Neural crest cell (in vitro differentiated cells): ENCODE measurements at places on chromosomes 5 and 9. TPM values are rescaled to one million over a fixed set of nuclear protein-coding genes. Genes with fewer than 3 reads are reported as not detected.

GRCh38 chr5:138686668-138687067 is 66.6 kb upstream of the CTNNA1 start:
- H3K4me3 ChIP-seq: no peak overlapping the region
- H3K36me3 ChIP-seq: no peaks in the 10 kb centered on the region
- no peak overlapping the region for H3K27ac ChIP-seq
- H3K27me3 ChIP-seq: peaks cover 7% of the 10 kb centered on the region
- no peak for DNase-seq

DNA sequence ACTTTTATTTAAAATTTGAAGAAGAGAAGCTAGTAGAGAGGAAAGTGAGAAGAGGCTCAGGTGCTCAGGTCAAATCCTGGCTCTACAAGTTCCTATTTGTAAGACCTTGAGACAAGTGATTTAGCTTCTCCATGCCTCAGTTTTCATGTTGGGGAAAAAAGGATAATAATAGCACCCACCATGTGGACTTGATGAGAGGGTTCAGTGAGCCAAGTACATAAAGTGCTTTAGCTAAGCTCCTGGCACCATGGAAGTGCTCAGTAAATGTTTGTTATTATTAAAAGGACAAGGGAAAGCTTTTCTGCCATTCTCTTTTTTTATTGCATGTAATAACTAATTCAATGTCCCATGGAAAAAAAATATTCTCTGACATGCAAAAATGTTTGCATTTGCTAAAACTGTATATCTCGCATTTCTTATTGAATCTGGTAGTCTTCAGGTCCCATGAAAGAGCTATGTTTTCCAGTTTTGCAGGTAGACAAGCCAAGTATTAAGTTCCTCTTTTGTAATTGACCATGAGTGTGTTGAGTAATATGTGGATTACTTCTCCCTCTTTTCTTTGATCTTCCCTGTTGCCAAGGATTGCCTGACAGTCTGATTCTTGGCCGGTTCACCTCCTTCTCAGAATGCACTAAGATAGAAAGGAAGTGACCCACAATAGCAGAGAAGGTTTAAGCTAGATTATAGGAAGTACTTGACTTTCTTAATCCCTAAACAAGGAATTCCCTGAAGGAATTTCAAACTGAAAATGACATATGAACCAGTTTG is 45.6 kb upstream of the TRIM32 start:
- no peak overlapping the region for H3K4me3 ChIP-seq
- DNase-seq: no peak
- no peaks in the 10 kb centered on the region for H3K36me3 ChIP-seq
- H3K27ac ChIP-seq: no peak overlapping the region
- no peaks in the 10 kb centered on the region for H3K4me1 ChIP-seq

GRCh38 chr5:178640331-178641045 is 13.6 kb upstream of the CLK4 start:
- H3K4me1 ChIP-seq: peaks cover 4% of the 10 kb centered on the region
- H3K27ac ChIP-seq: no peak overlapping the region
- H3K36me3 ChIP-seq: no peaks in the 10 kb centered on the region
- no peak overlapping the region for H3K4me3 ChIP-seq

DNA sequence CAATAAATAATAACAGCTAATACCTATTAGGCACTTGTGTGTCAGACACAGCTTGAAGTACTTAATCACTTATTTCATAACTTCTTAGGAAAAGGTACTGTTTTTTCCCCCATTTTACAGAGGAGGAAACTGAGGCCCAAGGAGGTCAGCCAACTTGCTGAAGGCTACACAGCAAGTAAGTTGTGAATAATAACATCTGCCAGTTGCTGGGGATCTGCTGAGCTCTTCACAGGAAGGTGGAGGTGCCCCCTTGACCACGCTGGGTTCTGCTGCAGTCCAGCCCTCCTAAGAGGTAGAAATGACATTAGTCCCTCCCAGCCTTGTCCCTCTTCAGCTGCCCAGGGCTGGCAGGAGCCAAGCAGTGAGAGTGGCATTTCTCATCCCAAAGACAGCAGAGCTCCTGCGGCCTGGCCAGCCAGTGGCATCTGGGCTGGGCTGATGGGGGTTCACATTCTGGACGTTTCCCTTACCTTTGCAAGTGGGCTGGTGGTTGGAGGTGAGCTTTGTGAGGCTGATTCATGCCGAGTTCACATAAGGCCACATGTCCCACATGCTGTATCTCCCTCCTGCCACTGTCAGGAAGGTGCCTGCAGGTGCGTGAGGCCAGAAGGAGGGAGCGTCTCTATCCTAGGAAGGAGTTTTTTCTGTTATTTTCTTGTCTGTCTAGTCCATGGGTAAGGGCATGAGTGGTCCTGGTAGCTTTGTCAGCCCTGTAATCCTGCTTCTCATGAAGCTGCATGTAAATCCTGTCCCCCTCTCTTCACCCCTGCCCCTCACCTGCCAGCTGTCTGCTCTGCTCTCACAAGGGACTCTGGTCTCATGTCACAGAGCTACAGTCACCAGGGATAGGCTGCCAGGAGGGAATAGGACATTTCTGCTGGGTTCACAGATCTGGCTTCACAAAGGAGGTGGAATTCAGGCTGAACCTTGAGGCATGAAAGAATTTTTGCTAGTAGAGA is 171.7 kb downstream of the MACROH2A1 start:
- H3K27ac ChIP-seq: peak overlapping the region; percentile 57
- peaks cover 4% of the 10 kb centered on the region for H3K4me1 ChIP-seq
- H3K36me3 ChIP-seq: no peaks in the 10 kb centered on the region
- no peak overlapping the region for H3K4me3 ChIP-seq
- H3K27me3 ChIP-seq: peaks cover 12% of the 10 kb centered on the region
- DNase-seq: no peak

DNA sequence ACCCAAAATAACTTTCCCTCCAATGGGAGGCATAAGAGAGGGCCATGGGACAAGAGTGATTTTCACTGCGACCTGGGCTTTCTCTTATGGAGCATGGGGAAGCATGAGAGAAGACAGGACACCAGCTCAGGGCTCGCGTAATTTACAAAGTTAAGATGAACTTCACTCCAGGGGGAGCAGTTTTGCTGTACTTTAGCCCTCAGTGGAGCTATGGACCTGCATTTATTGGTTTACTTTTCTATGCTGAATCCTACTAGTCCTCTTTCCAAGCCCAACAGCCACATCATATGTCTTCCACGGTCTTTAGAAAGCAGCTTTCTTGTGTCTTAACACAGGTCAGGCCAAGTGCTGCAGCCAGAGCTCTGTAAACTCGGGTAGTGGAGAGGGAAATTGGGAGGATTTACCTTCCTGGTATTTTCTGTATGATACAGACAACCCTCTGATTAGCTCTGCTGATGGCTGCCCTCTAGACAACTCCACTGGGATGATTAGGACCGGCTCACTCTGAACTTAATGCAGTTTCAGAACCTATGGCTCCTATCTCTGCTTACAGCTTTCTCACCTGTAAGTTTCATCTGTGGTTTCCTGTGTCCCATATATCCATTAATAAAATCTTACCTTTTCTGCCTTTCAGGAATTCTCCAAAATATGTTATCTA is 581.0 kb upstream of the RORB start:
- H3K4me1 ChIP-seq: no peaks in the 10 kb centered on the region
- H3K36me3 ChIP-seq: no peaks in the 10 kb centered on the region
- H3K27ac ChIP-seq: no peak overlapping the region
- H3K4me3 ChIP-seq: no peak overlapping the region

DNA sequence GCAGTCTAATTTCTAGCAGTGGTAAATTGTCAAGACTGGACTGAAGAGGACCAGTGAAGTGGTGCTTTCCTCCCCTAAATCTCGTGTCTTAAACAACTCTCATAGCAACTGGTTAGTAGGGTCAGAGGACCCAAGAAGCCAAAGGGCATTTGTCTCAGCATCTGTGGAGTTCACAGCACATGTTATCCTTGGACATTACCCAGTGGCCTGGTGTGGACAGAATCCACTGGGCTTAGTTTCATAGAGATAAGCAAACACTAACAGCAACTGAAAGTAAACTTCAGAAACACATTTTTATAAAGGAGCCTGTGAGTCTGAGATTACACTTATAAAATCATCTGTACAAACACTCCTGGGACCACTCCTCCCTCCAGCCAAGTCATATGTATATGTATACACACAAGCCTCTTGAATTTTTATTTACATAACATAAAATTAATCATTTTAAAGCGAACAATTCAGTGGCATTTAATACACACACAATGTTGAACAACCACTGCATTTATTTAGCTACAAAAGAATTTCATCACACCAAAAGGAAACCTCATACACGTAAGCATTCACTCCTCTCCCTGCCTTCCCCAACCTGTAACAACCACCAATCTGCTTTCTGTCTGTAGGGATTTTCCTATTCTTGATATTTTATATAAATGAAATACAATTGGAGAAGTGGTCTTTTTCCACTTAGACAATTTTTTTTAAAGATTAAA is 457.8 kb downstream of the RASEF start:
- H3K4me3 ChIP-seq: no peak overlapping the region
- peaks cover 1% of the 10 kb centered on the region for H3K27me3 ChIP-seq
- peaks cover 6% of the 10 kb centered on the region for H3K4me1 ChIP-seq
- DNase-seq: no peak

Gene ERP44
- total RNA-seq: 13.3 and 13.6 TPM in 2 replicates

Gene PPIC
- total RNA-seq: 0.93 and 1.7 TPM in 2 replicates

DNA sequence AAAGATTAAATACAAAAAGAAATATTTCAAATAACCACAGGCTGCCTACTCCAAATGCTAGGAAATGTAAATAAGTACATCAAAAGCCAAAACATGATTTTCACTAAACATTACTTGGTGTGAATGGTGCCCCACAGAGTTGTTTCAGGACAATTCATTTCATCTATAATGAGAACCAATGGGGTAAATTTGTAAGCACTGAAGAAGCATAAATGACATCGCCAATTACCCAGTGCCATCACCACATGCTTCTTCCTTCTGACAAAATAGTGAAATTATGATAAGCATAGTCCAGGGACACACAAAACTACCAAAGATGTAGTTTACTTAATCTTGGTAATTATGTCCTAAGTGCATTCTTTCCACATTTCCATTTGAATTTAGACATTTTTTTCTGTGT is 510.4 kb upstream of the TYRP1 start:
- no peaks in the 10 kb centered on the region for H3K4me1 ChIP-seq
- no peak overlapping the region for H3K4me3 ChIP-seq
- H3K27me3 ChIP-seq: no peaks in the 10 kb centered on the region
- H3K36me3 ChIP-seq: no peaks in the 10 kb centered on the region

Gene DNM1
- 84.0 and 87.2 TPM in 2 replicates for total RNA-seq

Gene GAPT
- not detected in 2 replicates for total RNA-seq

GRCh38 chr5:158017469-158017868 is 158.5 kb upstream of the CLINT1 start:
- DNase-seq: no peak
- no peak overlapping the region for H3K4me3 ChIP-seq
- H3K4me1 ChIP-seq: peaks cover 11% of the 10 kb centered on the region
- H3K36me3 ChIP-seq: no peaks in the 10 kb centered on the region

DNA sequence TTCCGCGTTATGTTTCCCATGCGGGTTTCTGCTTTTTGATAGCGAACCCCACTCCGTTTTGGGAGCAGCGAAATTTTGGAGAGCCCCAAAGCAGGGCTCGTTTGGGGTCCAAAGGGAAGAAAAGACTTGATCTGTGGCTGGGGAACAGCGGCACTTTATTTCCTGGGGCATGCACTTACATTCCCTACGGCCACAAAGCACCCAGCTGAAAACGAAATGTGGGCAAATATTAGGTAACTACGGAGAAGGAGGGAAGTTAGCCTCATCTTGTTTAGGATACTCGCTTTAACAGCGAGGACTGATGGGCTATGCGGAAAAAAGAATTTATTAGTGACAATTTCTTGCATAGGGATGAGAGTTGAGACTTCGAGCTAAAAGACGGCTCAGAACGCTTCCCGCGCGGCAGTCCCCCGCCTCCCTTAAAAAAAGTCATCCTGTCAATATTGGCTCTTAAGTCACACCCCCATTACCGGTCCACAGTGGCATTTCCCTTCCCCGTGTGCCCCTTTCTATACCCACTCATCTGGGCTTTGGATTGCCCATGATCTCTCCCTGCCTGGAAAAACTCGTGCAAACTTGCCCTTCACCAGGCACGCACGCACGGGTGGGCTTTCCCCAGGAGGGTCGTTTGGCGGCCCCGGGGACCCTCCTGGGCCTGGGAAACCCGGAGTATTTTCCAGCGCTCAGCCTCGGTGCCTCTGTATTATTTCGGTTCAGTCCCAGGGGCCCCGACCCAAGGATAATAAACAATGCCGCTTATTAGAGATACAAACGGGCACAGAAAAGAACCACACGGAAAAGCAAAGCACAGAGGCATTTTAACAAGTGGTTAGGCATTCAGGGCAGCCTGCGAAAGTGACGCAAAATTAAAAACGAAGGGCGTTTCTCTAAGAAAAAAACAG is 35.8 kb upstream of the NFIB start:
- H3K27me3 ChIP-seq: peaks cover 5% of the 10 kb centered on the region
- DNase-seq: peak; percentile 13
- H3K36me3 ChIP-seq: no peaks in the 10 kb centered on the region
- H3K4me1 ChIP-seq: peaks cover 64% of the 10 kb centered on the region

- DNase-seq: no peak
- H3K4me1 ChIP-seq: no peaks in the 10 kb centered on the region
- H3K27me3 ChIP-seq: peaks cover 4% of the 10 kb centered on the region
- no peak overlapping the region for H3K4me3 ChIP-seq
- H3K36me3 ChIP-seq: peaks cover 14% of the 10 kb centered on the region
These were observed 30.9 kb downstream of the NR4A3 start for GRCh38 chr9:99852617-99853016.

GRCh38 chr9:97445119-97445701 is 33.3 kb downstream of the TDRD7 start:
- peaks cover under 1% of the 10 kb centered on the region for H3K4me1 ChIP-seq
- DNase-seq: no peak
- no peak overlapping the region for H3K27ac ChIP-seq
- H3K36me3 ChIP-seq: no peaks in the 10 kb centered on the region
- peaks cover 5% of the 10 kb centered on the region for H3K27me3 ChIP-seq

Gene DOK3
- total RNA-seq: 10.5 and 11.4 TPM in 2 replicates

DNA sequence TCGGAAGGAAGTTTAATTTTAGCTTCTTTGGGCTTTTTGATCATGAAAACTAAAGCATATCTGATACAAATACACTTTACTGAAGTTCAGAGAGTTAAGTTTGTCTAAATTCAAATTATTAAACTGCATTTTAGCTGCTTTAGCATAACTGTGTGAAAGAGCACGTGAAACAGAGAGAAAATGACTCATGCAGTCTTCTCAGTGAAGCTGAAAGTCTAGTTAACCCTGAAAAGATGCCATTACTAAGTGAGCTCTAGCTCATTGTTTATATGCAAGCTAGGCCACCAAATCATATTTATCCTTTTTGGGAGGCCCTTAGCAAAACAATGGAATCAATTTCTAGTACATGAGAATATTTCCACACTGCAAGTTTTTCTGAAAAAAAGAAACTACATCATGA is 27.6 kb downstream of the TPD52L3 start:
- no peak overlapping the region for H3K4me3 ChIP-seq
- no peaks in the 10 kb centered on the region for H3K36me3 ChIP-seq
- no peaks in the 10 kb centered on the region for H3K4me1 ChIP-seq
- DNase-seq: no peak

GRCh38 chr9:131062969-131063368 is 33.4 kb upstream of the AIF1L start:
- H3K4me1 ChIP-seq: no peaks in the 10 kb centered on the region
- no peaks in the 10 kb centered on the region for H3K27me3 ChIP-seq
- no peak overlapping the region for H3K27ac ChIP-seq

Gene SPINK4
- total RNA-seq: not detected in 2 replicates

- H3K27me3 ChIP-seq: no peaks in the 10 kb centered on the region
- DNase-seq: no peak
- H3K27ac ChIP-seq: no peak overlapping the region
- peaks cover 24% of the 10 kb centered on the region for H3K4me1 ChIP-seq
These were observed 208.0 kb upstream of the TRIM32 start for GRCh38 chr9:116479056-116479544.

Gene OCLN
- 6.7 and 7.9 TPM in 2 replicates for total RNA-seq
